ENCODE measurements at places on chromosomes 3 and 15.

DNA sequence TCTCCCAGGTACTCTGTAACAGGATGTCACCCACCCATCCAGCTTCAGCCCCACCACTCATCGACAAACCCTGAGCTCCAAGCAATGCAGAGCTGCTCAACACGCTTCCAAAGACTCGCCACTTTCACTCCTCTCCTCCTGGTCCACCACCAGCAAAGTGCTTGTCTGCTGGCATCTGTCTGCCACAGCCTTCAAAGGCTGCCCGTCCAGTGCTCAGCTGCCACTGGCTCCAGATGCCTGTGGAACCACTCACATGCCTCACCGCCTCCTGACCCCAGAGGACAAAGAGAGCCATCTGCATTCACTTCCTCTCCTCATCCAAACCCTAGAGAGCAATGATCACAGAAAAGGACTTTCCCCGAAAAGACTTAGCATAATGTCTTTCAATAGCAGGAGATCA is 109.5 kb upstream of the OCA2 start:
- no peak for DNase-seq

DNA sequence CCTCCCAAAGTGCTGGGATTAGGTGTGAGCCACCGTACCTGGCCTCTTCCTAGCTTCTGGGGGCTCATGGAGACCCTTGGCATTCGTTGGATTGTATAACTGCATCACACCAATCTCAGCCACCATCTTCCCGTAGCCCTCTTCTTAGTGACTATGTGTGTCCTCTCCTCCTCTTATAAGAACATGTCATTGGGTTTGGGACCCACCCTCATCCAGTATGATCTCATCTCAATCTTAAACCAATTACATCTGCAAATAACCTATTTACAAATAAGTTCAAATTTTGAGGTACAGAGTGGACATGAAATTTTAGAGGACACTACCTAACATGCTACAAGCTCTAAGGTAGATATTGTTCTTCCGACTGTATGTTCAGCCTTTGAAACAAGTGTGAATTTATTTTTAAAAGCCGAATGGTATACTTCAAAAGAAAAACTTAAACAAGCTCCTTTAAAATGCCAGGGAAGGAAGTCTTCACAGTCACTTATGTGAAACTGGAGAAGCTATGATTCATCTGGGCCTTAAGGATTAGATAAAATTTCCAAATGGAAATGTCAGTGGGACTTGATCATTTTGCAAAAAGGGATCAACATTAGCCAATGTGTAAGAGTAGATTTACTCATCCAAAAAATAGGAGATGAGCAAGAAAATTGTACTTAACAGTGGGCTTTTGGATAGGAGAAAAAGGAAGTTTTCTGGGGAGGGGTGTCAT is 225.7 kb downstream of the MEX3B start:
- no peak for DNase-seq

GRCh38 chr3:106588739-106589138 is 719.9 kb upstream of the CBLB start:
- DNase-seq, result no peak

DNA sequence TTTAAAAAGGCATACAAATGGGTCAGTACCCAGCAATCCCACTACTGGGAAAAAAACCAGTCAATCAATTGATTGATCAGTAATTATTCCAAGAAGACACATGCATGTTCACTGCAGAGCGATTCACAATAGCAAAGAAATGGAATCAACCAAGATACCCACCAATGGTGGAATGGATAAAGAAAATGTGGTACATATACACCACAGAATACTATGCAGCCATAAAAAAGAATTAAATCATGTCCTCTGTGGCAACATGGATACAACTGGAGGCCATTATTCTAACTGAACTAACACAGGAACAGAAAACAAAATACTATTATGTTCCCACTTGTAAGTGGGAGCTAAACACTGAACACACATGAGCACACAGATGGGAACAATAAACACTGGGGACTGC is 103.1 kb downstream of the DLG1 start:
- DNase-seq, result no peak

- DNase-seq, result no peak
Observed at GRCh38 chr3:137035631-137036030, 77.8 kb downstream of the IL20RB start.

GRCh38 chr3:17489139-17489538 is 253.3 kb downstream of the TBC1D5 start:
- no peak for DNase-seq

DNA sequence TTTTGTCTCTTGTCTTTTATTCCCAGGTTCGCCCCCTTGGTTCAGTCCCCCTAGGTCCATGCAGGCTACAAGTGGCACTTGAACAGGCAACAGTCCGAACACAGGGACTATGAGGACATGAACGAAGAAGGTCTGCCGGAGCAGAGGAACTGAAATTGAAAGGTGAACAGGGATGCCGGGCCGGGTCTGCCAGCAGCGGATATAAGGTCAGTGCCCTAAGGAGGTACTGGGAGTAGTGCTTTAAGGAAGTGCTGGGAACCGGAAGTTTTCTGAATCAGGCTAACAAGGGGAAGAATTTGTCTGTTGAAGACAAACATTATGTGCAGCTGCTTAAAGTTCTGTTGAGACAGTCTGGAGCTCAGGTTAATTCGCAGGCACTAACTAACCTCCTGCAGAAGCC is 46.8 kb downstream of the LSM3 start:
- DNase-seq, result no peak

DNA sequence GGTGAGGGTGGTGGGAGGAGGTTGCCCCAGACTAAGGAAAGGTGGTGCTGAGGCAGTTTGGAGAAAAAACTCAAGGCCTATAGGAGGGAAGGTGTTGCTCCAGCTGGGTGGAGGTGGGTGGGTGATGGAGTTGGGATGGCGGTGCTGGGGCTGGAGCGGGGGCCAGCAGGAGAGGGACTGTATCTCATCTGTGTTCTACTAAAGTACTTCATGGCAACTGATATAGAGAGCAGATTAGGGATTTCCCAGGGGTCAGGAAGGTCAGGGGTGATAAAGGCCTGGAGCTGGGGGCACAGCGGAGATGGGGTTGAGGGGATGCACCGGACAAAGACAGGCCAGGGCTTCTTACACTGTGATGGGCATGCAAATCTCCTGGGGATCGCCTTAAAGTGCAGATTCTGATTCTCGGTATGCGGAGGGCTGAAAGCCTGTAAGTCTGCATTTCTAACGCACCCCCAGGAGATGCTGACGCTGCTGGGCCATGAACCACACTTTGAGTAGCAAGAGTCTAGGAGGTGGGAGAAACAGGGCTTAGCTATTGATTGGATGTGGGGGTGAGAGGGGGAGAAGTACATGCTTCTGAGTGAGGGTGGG is 4.2 kb downstream of the KLHL40 start:
- no peak for DNase-seq

GRCh38 chr3:50445919-50446318 is 57.5 kb downstream of the CACNA2D2 start:
- DNase-seq, result no peak

DNA sequence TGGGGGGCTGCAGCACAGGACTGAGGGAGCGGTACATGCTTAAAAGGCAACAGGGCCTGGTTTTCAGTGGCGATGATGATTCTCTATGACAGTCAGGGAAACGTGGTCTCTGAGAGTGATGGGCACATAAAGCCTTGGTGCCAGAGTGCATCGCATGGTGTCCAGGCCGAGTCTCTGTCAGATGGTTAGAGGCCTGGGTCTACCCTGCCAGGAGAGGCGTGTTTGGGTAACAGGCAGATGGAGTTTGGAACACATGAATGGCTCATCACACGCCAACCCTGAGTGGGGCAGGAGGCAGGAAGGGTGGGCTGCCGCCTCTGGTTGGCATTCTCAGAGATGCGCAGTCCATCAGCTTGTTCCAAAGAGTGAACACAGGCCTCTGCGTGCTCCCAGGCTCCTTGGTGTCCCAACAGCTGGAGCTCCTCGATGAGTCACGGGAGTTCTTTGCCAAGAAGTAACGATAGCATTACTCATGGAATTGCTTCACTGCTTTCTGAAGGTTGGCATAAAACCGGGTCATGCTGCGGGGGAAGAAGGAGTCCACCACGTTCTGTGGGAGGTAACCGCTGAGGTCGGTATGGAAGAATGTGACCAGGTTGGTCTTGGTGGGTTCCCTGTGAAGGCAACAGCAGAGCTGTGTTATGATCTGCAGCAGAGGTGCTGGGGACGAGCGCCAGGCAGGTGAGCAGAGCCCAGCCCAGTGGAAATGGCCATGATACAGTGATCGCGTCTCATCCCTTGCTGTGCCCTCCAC is 11.0 kb downstream of the STARD5 start:
- no peak for DNase-seq

- no peak for DNase-seq
Observed at GRCh38 chr3:64190517-64191515, 34.5 kb downstream of the PRICKLE2 start.
